ENCODE measurements at places on chromosomes 5 and 9. TPM values are rescaled to one million over a fixed set of nuclear protein-coding genes. Genes with fewer than 3 reads are reported as not detected.

- no peak overlapping the region for H3K27ac ChIP-seq
- peaks cover 13% of the 10 kb centered on the region for H3K36me3 ChIP-seq
- H3K27me3 ChIP-seq, result no peaks in the 10 kb centered on the region
- no peak for DNase-seq
Measured at GRCh38 chr5:171906066-171906570, 100.3 kb downstream of the FBXW11 start.

DNA sequence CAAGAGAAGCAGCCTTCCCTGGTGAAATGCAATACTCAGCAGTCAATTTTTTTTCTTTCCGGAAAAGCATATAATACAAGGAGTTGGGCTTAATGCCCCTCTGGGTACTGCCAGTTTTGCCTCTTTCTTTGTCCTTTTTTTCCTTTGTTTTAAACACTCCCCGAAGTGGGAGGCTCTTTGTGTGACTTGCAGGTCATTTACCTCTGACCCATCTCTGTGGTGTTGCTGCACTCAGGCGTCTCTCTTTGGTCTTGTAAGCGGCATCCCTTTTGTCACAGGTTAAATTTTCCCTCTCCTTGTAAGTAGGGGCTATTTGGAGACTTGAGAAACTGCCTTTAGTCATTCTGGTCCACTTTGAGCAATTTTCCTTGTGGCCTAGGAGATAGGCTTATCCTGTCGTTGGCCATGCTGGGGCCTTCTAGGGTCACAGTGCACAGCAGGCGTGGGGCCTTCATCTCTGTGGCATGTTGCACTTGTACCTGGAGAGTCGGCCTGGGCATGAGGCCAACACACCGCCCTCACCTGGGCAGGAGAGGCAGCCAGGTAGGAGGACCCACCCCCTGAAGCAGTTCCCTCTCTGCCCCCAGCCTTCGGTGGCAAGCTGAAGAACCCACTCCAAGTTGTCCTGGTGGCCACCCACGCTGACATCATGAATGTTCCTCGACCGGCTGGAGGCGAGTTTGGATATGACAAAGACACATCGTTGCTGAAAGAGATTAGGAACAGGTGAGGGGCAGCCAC is 27.7 kb upstream of the CTSL start:
- peaks cover 66% of the 10 kb centered on the region for H3K36me3 ChIP-seq
- H3K27me3 ChIP-seq, result no peaks in the 10 kb centered on the region
- peak; percentile 60 for DNase-seq
- H3K4me3 ChIP-seq, result no peak overlapping the region
- peaks cover 4% of the 10 kb centered on the region for H3K4me1 ChIP-seq

GRCh38 chr9:72601615-72602014 is 80.2 kb downstream of the TMC1 start:
- no peaks in the 10 kb centered on the region for H3K4me1 ChIP-seq
- DNase-seq, result no peak
- H3K36me3 ChIP-seq, result no peaks in the 10 kb centered on the region
- no peak overlapping the region for H3K4me3 ChIP-seq

DNA sequence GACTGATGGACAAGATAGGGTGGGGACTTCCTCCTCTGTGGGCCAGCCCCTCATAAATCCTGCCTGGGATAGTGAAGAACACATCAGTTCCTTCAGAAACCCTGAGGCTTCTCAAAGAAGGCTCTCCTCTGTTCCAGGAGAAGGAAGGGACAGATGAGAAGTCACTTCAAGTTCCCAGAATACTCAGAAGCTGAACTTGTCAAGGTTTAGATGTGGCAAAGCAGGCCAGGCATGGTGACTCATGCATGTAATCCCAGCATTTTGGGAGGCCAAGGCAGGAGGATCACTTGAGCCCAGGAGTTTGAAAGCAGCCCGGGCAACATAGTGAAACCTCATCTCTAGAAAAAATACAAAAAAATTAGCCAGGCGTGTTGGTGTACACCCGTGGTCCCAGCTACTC is 38.5 kb downstream of the STOM start:
- no peaks in the 10 kb centered on the region for H3K27me3 ChIP-seq
- peak overlapping the region; percentile 66 for H3K27ac ChIP-seq
- DNase-seq, result no peak
- H3K4me1 ChIP-seq, result no peaks in the 10 kb centered on the region
- no peaks in the 10 kb centered on the region for H3K36me3 ChIP-seq

- DNase-seq, result no peak
- H3K36me3 ChIP-seq, result no peaks in the 10 kb centered on the region
- no peak overlapping the region for H3K27ac ChIP-seq
- no peak overlapping the region for H3K4me3 ChIP-seq
- H3K27me3 ChIP-seq, result no peaks in the 10 kb centered on the region
- H3K4me1 ChIP-seq, result no peaks in the 10 kb centered on the region
Measured at GRCh38 chr5:112967520-112968083, 9.0 kb upstream of the DCP2 start.

DNA sequence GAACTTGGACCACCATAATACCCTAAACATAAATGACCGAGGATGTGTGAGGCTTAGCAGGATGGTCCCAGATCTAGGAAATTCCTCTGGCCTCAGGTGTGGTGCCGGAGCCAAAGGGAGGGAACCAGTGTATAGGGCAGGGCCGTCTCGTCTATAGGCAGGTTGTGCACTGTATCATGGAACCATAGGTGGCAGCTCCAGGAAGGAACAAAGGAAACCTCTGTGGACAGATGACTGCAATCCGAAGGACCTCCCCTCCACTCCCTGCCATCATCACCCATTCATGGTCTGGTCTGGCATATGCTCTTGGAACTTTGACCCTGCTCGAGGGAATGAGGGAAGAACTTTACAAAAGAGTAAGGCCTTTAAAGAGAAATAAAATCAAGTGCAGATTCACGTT is 2.9 kb upstream of the MACIR start:
- H3K4me3 ChIP-seq, result no peak overlapping the region
- H3K4me1 ChIP-seq, result peaks cover 18% of the 10 kb centered on the region
- H3K27me3 ChIP-seq, result no peaks in the 10 kb centered on the region
- no peaks in the 10 kb centered on the region for H3K36me3 ChIP-seq

DNA sequence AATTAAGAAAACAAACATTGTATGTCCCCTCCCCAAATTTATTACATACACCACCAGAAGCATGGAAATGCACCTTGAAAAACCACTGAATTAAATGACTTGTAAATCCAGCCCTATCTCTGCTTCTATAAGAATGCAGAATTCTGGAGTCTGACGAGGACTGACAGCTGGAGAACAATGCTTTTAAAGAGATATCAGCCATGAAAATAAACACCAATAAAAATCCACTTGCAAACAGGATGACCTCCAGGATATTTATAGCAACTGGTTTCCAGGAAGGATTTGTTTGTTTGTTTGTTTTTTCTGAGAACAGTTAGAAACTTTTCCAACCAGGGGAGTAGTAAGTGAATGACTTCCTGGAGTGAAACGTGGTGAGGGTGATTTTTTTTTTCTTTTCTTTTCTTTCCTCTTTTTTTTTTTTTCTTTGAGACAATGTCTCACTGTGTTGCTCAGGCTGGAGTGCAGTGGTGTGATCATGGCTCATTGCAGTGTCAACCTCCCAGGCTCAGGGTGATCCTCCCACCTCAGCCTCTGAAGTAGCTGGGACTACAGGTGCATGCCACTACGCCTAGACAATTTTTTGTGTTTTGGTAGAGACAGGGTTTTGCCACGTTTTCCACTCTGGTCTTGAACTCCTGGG is 38.7 kb upstream of the SLC36A1 start:
- no peaks in the 10 kb centered on the region for H3K4me1 ChIP-seq
- no peaks in the 10 kb centered on the region for H3K36me3 ChIP-seq
- no peak for DNase-seq
- no peaks in the 10 kb centered on the region for H3K27me3 ChIP-seq

DNA sequence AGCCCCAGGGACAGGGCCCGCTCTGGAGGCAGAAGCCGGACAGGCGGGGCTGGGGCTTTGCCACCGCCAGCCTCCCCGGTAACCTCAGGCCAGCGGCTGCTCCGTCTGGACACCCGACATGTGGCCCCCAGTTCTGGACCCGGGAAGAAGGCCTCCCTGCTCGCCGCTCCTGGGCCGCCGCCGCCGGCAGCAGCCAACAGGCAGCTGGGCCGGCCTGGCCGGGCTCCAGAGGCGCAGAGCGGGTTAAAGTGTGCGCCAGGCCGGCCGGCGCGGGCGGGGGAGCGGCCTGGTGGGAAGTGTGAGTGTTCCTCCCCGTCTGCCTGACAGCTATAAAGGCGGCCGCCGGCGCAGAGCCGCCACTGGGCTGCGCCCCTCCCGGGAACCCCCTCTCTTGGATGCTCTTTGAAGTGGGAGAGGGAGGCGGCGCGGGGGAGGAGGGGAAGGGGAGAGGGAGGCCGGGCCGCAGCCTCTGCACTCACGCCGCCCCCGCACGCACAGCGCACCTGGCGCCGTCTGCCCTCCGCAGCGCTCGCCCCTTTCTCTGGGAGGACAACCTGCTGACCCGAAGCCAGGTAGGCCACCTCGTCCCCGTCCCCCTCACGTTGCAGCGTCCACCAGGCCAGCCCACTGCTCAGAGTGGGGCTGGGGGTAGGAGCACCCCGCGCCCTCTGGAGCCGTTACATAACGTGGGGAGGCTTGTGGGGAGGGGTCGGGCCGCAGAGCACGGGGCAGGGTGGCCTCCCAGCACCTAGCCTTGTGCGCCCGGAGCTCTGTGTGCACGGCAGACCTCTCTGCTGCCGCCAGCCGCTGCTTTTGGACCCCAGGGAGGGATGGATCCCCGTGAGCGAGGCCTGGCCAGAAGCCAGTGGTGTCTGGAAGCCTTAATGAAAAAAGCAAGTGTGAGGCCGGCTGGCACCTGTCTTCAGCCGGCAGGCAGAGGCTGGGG is at the start of gene ADAMTSL2:
Gene ADAMTSL2 (plus strand): TSS at position 359 of the 946 bp plus-strand sequence. CDS start 2,009 bp downstream, outside the sequence.
- peak within 1 kb of the TSS; percentile 27 for H3K4me3 ChIP-seq
- peaks cover 64% of the 10 kb centered on the region for H3K27me3 ChIP-seq
- peak; percentile 84 for DNase-seq
- H3K4me1 ChIP-seq, result peaks cover 39% of the 10 kb centered on the region

DNA sequence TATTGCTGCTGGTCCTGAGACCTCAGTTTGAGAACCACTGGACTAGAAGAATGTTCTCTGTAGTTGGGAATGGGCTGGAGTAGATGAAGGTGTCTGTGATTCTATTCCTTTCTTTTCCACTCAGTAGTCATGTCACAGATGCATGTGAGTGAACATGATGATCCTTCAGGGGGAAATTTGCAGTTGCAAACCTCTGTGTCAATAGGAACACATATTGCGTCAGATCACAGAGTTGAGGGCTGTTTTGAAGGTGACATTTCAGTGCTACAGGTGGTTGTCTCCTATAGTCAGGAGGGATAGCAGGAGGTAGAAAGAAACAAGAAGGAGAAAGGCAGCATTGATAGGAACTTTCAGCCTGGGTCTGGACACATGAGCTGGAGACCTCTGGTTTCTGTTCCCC is 239.3 kb downstream of the ARHGEF28 start:
- H3K36me3 ChIP-seq, result no peaks in the 10 kb centered on the region
- no peak for DNase-seq
- no peaks in the 10 kb centered on the region for H3K27me3 ChIP-seq
- H3K27ac ChIP-seq, result no peak overlapping the region
- no peak overlapping the region for H3K4me3 ChIP-seq

- peaks cover 45% of the 10 kb centered on the region for H3K36me3 ChIP-seq
- no peak for DNase-seq
- peak overlapping the region; percentile 82 for H3K4me3 ChIP-seq
- H3K4me1 ChIP-seq, result peaks cover 30% of the 10 kb centered on the region
- peak overlapping the region; percentile 79 for H3K27ac ChIP-seq
Measured at GRCh38 chr5:891837-892393, 686 bp downstream of the BRD9 start.

DNA sequence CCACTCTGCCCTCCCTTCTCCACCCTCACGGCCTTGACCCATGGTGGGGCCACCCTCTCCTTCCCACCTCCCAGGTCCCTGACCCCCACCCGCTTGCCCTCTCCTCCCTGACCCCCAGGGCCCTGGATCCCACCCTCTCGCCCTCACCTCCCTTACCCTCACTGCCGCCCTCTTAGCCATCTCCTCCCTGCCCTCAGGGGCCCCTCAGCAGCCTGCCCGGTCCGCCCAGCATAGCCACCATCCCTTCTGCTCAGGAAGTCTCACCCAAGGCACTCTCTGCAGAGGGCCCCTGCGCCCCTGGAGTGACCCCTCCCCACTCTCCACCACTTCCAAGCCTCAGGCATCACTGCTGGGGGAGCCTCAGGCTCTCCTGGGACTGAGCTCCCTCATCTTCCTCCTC is 66.3 kb downstream of the MRPL36 start:
- H3K27ac ChIP-seq, result no peak overlapping the region
- H3K27me3 ChIP-seq, result no peaks in the 10 kb centered on the region
- no peak overlapping the region for H3K4me3 ChIP-seq
- H3K4me1 ChIP-seq, result no peaks in the 10 kb centered on the region
- no peaks in the 10 kb centered on the region for H3K36me3 ChIP-seq

GRCh38 chr5:82374637-82375036 is 96.5 kb upstream of the RPS23 start:
- DNase-seq, result no peak
- no peaks in the 10 kb centered on the region for H3K27me3 ChIP-seq
- no peaks in the 10 kb centered on the region for H3K36me3 ChIP-seq
- no peaks in the 10 kb centered on the region for H3K4me1 ChIP-seq

GRCh38 chr5:160171666-160172065 is 52.4 kb upstream of the PWWP2A start:
- no peak overlapping the region for H3K4me3 ChIP-seq
- no peaks in the 10 kb centered on the region for H3K36me3 ChIP-seq
- H3K27ac ChIP-seq, result no peak overlapping the region
- no peak for DNase-seq
- no peaks in the 10 kb centered on the region for H3K4me1 ChIP-seq
- no peaks in the 10 kb centered on the region for H3K27me3 ChIP-seq

DNA sequence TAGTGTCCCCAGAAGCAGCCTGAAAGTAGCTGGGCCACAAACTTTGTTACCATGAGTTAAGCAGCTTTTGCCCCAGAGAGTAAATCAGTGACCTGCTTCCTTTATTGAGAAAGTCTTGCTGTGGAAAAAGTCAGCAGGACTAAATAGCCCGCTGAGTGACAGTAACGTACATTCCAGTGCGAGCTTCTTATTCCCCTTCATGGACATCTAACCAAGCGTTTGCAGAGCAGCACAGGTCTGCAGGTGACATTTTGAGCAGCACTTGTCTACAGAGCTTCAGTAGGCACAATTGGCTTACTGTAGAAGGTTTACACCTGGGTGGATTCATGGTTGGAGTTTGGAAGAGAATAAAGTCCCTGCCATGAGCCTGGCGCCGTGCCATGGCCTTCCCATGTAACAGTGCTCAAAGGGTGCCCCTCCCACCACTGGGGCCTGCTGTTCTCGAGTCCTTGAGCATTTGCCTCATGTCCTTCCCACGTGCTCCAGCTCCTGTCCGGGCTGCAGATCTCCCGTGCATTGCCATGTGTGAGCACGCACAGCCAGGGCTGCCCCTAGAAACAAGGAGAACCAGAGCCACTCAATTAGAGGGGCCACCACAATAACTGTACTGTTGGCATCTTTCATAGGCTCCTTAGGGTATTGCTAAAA is 41.3 kb upstream of the GRHPR start:
- DNase-seq, result no peak
- no peaks in the 10 kb centered on the region for H3K36me3 ChIP-seq
- no peak overlapping the region for H3K27ac ChIP-seq
- H3K27me3 ChIP-seq, result no peaks in the 10 kb centered on the region
- no peak overlapping the region for H3K4me3 ChIP-seq

Gene HSPA9
- 128 TPM for total RNA-seq

Gene CCDC192
- total RNA-seq, result not detected

Gene SPARC
- total RNA-seq, result 1,647 TPM

Gene SPINK13
- not detected for total RNA-seq

Gene SPATA31A3
- total RNA-seq, result not detected

Gene PCDHA13
- 1.5 TPM for total RNA-seq

Gene TUBB4B
- total RNA-seq, result 337 TPM

Gene PDCD1LG2
- total RNA-seq, result 1.7 TPM

Gene ARHGEF28
- total RNA-seq, result 8.4 TPM

Gene PCA3
- 0.16 TPM for total RNA-seq

Gene RLN2
- total RNA-seq, result 0.55 TPM
